B cell (primary cell): ENCODE measurements at places on chromosomes 11 and 22. TPM values are rescaled to one million over a fixed set of nuclear protein-coding genes. Genes with fewer than 3 reads are reported as not detected.

DNA sequence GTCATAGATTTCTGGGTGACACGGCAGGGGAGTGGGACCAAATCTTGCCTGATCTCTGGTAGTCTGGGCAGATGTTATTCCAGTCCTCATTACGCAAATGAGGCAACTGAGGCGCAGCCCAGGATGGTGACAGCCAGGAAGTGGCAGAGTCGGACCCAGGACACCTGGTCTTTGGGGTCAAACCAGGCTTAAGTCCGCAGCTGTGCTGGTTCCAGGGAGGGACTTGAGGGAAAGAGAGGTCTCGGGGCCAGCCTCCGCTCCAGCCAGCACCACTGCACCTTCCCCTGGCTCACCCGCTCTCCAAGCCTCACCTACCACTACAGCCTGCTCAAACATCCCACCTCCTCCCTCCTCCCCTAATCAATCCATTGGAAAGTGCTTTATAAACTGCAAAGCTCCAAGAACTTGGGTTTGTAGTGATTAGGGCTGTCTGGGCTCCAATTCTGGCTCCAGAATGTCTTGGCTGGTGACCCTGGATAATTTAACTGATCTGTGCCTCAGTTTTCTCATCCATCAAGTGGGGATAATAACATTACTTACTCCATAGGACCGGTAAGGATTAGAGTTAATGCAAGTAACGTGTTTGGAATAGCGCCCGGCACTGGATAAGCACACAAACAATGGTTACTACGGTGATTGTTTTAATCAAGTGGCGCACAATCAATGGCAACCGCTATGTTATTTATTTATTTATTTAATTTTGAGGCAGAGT lies 526 bp upstream of the PNPLA5 start:
- no peak for DNase-seq

- no peak for DNase-seq
Measured at GRCh38 chr11:112579282-112579681, 318.6 kb upstream of the PLET1 start.

- DNase-seq = no peak
Measured at GRCh38 chr11:65709661-65710060, 2.4 kb upstream of the KAT5 start.

- no peak for DNase-seq
Measured at GRCh38 chr22:49380828-49381114, 446.9 kb downstream of the BRD1 start.

DNA sequence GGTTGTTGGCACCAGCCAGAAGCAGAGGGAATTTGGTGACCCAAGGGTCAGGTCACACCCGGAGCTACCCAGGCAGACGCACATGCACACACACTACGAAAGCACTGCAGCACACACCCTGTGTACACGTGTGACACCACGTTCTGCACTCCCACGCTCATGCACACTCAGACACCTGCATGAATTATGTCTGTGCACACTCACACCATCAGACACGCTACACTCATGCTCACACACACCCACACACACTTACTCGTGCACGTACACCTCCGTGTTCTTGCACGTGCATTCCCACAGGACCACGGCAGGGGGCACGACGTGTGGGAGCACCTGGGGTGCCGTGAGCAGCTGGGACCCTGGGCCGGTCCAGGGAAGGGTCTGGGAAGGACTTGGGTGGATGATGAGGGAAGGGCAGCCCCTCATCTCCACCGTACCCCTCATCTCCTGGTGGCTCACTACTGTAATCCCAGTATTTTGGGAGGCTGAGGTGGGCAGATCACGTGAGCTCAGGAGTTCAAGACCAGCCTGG lies 20.8 kb upstream of the GAL start:
- no peak for DNase-seq

DNA sequence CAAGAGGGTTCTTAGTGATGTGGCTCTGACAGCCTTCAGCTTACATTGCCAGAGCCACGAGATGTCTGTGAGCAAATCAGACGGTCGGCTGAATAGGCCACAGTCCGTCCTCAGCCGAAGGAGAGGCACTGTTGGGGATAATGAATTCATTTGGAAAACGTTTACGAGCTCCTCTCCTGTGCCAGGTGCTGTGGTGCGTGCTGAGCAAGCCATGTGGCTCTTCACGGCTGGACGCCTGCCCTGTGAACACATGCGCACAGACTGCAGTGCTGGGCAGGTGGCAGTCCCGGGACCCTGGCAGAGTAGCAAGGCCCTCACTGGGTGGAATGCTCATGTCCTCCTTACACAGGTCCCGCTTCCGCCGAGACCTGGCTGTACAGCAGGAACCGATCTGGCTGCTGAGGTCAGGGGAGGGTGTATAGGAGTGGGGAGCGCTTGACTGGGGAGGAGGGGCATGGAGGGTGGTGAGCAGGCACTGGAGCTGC lies 6.8 kb downstream of the TBC1D22A start:
- DNase-seq = peak; percentile 75

- DNase-seq = no peak
Measured at GRCh38 chr11:25520459-25520858, 811.5 kb upstream of the ANO3 start.

DNA sequence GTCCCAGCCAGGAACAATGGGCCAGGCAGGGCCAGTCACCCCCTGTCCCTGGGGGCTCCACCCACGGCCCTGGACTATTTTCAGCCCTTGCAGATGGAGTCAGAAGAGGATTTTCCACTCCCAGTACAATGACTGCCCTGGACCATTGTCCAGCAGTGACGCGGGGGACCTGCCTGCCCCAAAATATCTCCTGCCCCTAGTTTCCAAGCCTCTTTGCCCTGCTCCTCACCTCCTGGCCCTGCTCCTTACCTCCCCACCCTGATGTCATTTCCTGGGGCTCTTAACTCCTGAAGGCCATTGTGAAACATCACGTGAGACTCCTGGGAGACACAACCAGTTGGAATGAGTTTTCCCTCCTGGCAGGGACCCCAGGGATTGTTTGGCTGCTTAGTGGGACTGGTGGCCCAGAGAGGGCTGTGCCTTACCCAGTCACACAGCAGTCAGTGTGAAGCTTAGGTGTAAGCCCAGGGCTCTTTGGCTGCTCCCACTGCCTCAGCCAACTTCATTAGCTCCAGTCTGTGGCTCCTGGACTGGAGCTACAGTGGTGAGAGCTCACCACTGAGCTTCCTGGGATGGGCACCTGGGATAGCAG lies 22.2 kb downstream of the P2RY2 start:
- no peak for DNase-seq

DNA sequence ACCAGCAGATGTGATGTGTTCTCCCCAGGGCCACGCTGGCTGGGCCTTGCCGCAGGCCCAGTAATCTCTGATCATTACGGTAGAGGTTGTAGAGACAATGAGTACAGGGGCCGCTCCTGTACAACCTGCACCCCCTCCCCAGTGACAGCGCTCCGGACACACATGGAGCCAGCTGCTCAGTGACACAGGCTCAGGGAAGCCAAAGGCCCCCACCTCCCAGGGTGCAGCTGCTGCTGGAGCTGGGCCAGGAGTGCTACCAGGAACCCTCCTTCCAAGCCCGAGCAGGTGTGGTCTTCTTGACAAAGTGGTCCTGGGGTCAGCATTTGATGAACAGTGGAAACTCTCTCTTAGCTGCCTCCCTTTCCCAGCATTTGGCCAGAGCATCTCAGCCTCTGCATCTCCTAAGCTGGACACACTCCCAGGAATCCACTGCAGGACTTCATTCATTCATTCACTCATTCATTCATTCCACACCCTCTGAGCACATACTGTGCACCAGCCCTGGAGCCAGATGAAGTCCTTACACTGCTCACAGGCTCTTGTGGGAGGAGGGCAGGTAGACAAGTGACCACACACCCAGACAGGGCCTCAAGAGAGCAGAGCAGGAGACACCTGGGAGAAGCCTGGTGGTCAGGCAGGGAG lies 49.6 kb upstream of the MPEG1 start:
- no peak for DNase-seq

DNA sequence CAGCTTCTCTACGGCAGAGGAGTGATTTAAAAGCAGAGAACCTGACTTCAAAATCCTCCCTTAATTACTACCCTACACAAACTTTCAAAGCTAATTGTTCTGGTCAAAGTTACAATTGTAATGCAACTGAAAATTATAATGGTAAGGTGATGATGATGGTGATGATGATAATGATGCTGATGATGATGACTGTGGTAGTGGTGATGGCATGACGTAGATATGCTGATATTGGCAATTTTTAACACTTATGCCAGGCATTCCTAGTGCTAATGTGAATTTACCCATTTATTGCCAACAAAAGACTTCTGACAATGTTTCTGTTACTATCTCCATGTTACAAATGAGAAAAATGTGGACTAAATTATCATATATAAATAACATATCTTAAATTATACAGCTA lies 1831.1 kb downstream of the LRRC4C start:
- DNase-seq = no peak

DNA sequence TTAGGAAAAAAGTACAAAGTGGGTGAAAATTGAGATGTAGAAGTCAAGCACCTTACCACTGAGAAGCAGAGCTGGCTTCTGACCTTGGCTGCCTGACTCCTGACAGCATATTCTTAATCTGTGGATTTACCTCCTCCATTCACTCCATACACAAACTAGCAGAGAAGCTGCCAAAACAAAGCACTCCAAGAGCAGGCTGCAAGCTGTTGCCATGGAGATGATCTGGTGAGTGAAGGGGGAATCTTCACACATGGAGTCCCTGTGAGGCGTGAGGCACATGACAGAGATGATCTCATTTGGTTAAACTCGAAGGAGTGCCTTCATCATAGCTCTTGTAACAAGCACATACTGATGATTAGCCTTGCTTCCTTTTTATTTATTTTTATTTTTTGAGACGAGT lies 16.1 kb downstream of the COMMD9 start:
- no peak for DNase-seq

DNA sequence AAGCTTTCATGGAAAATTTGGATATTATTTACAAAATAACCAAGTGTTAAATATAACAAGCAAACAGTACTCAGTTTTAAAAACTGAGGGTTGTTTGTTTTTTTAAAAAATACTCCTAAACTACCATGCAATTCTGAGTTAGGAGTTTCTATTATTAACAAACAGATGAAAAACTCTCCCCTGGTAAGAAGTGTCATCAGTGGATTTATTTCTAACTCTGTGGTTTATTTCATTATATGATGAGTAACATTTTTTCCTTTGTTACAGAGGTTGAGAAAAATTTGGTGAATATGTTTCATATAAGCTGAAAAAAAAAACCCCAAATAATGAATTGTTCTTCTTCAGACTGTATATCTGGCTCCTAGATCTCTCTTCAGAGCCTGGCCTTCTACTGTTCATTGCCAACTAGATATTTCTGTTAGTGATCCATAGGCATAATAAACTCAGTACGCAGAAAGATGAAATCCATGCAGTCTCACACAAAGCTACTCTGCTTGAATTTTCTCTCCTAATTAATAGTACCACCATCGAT lies 29.4 kb upstream of the PDE3B start:
- no peak for DNase-seq

GRCh38 chr11:122963961-122964360 lies 17.7 kb downstream of the BSX start:
- no peak for DNase-seq

DNA sequence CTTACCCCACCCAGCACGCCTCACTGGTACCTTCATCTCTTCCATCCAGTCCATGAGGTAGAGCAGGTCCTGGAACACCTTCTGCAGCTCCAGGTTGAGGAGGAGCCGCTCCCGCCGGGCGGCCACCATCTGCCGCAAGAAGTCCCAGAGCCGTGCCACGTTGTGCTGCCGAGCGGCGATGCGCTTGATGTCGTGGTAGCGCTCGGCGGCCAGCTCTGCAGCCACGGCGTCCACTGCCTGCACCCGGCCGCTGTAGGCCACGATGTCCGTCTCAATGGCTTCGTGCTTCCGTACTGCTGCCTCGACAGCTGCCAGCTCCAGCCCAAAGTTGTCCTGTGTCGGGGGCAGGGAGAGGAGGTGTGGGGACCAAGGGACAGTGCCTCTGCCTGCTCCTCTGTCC lies 21.5 kb downstream of the SPTBN2 start:
- no peak for DNase-seq

DNA sequence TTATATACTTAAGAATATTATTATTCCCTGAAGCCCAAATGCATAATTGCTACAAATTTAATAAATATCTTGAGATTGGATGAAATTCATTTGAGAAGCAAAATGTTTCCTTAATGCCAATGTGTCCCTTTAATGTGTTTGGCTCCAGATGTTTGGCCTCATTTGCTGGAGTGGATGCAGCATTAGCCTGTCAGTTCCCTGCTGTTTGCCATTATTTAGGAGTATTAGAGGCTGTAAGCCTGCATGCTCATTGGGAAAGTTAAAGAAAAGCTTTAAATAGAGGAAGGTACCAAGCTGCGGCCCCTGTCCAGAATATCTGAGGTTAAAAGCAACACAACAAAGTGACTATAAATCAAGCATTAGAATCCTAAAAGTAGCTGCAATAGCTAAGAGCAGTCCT lies 54.8 kb upstream of the PITPNB start:
- DNase-seq = no peak

Gene CTSC
- polyA plus RNA-seq = 8.8 and 18.7 TPM in 2 replicates

Gene MAPK8IP2
- 0.19 and 0.36 TPM in 2 replicates for polyA plus RNA-seq

Gene SLC29A2
- polyA plus RNA-seq = 15.7 and 16.2 TPM in 2 replicates

Gene OR51Q1
- not detected in 2 replicates for polyA plus RNA-seq

Gene CCDC188
- not detected in 2 replicates for polyA plus RNA-seq

Gene ASCL2
- 1.6 and 2.1 TPM in 2 replicates for polyA plus RNA-seq

Gene LRRC74B
- 0.01 TPM in 1 of 2 replicates, not detected in the other for polyA plus RNA-seq

Gene KDM2A
- 123 and 132 TPM in 2 replicates for polyA plus RNA-seq

Gene TMPRSS4
- polyA plus RNA-seq = not detected in 2 replicates

Gene KIAA1671
- 0.01 and 0.04 TPM in 2 replicates for polyA plus RNA-seq

Gene NNMT
- not detected in 2 replicates for polyA plus RNA-seq

Gene MED15
- 109 and 116 TPM in 2 replicates for polyA plus RNA-seq
